ENCODE measurements at places on chromosomes 2 and 18. TPM values are rescaled to one million over a fixed set of nuclear protein-coding genes. Genes with fewer than 3 reads are reported as not detected.

The UGT1A4 gene
- not detected for total RNA-seq

The LINC00305 gene
- not detected for total RNA-seq

The OTOF gene
- under 0.01 TPM for total RNA-seq

The TRIM43 gene
- total RNA-seq = not detected

The CYP27A1 gene
- total RNA-seq = 16.1 TPM

The FAHD2B gene
- 4.5 TPM for total RNA-seq

The NPHP1 gene
- 4.8 TPM for total RNA-seq

The OSBPL1A gene
- 23.3 TPM for total RNA-seq

The ANKRD30BL gene
- not detected for total RNA-seq

The EVX2 gene
- not detected for total RNA-seq

The C2orf78 gene
- not detected for total RNA-seq

The EFR3B gene
- total RNA-seq = under 0.01 TPM

The RNF125 gene
- under 0.01 TPM for total RNA-seq

The MAP3K19 gene
- total RNA-seq = not detected

DNA sequence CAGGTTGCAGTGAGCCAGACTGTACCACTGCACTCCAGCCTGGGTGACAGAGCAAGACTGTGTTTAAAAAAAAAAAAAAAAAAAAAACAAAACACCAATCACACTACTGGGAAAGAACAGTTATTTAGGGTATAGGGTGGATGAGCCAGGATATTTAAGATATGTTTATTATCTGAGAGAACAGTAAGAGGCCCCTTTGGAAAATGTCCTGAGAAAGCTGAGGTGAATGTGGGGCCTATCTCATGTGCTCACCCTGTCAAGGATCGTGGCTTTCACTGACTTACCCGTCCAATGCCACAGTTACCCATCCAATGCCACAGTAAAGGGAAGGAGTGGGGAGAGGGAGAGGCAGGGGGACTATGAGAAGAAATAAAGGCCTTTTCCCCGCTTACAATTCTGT is 19.9 kb upstream of the ENOSF1 start:
- DNase-seq = no peak

- DNase-seq = no peak
These were observed 5.1 kb upstream of the ASIC4 start for GRCh38 chr2:219508971-219509779.

GRCh38 chr18:79200546-79201268 is 131.5 kb downstream of the ATP9B start:
- DNase-seq = peak; percentile 25

- no peak for DNase-seq
These were observed 52.8 kb downstream of the EIF5B start for GRCh38 chr2:99389946-99390345.

GRCh38 chr2:199784512-199784911 is 66.5 kb downstream of the FTCDNL1 start:
- no peak for DNase-seq

DNA sequence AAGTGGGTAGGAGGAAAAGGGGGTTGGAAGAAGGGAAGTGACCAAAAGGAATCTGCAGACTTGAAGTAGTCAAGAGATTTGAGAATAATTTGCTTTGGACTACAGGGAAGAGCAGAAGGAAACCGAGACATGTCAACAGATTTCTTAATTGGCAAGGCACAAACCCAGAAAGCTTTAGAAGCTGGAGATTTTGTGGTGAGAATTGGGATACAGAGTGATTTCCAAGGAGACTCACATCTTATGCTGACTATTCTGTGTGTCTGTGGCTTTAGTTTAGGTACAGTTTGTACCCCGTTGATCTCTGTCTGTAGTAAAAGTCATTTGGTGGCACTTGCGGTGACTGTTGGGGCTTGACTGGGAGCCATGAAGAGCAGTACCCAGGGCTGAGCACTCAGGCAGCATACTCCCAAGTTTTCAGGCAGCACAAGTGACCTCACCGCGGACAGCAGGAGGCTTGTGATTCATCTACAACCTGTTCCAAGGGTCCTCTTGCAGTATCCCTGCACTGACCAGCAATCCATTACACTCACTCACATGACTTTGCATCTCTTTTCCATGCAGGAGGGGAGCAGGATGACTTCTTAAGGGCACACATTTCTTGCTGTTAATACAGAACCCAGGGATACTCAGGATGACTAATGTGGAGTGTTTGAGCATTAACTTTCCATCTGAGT is 97.1 kb upstream of the TNP1 start:
- DNase-seq = no peak

DNA sequence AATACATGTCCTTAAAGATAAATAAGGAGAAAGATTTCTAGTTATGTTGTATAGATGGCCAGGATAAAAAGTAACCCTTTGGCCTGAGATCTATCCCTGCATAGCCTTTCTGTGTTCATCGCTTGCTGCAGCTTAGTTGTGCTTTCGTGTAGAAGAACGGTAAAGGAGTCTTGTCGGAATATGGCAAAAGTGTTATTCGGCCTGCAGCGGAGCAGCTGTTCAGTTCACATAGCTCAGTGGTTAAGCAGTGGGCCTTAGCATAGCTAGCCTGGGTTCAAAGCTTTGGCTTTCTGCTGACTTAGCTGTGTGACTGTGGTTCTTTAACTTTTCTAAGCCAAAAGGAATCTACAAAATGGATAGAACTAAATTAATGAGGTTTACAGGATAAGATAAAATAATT is 55.4 kb downstream of the MALT1 start:
- peak; percentile 52 for DNase-seq

DNA sequence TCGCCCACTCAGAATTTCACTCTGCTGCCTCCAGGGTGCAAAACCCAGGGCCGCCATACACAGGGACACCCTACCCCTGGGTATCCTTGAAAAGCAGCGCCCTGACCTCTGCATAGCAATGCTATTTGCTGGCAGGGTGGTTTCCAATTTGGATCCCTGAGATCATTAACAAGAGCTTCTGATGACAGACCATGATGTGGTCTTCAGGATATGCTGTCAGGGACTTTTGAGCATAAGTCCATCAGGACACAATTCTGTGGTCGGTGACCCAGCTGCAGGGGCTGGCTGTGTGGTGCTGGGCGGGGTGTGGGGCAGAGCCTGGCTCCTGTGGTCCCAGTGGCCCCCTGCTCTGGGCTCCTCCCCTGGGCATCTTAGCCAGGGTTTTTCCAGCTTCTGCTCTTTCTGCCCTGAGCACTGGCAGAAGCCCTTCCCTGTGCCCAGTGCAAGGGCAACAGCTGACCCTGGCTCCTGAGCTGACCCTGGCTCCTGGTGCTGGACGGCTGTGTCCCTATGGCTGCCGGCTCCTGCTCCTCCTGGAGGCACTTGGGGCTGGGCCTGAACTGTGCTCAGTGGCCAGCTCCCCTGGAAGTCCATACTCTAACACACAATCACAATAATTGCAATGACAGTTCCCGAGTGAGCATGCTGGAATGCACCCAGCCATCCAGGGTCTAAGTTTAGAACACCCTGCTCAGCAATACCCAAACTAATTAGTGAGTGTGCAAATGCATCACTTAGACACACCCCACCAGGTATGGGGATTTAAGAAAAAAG is 271.5 kb downstream of the HDAC4 start:
- no peak for DNase-seq

DNA sequence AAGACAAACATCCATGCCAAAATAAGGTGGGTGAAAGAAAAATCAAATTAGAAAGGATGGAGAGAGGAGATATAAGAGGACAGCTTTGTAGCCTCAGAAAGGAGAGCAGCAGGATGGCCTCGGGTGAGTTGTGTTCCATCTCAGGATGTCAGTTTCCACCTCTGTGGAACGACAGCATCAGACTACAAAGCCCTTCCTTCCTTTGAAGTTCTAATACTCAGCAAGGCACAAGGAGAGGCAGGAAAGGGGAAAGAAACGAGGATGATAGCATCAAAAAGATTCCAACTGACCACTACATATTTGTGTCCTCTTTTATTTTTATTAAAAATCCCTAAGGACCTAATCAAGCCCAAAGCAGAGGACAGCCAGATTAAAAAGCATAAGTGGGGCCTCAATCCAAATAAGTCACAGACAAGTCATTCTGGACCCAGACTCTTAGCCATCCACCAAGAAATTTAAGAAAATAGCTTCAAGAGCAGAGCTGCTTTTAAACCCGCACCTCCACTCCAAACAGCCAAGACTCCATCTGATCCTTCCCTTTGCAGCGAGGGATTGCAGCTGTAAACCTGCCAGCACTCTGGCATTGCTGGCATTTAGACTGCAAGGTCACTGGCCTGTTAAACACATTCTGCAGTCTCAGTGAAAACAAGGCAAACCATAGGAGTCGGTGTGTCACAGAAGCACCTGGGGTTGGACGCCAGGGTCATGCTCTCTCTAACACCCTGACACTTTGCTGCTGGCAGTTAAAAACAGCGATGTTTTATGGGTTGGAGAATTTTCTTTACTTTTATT is 314.5 kb upstream of the CHAC2 start:
- no peak for DNase-seq

- peak; percentile 56 for DNase-seq
These were observed 84.6 kb downstream of the PLCL1 start for GRCh38 chr2:197889041-197889440.

- DNase-seq = no peak
These were observed 319.2 kb downstream of the LRATD1 start for GRCh38 chr2:14951569-14952285.

- DNase-seq = peak; percentile 36
These were observed 128.1 kb upstream of the RBMS1 start for GRCh38 chr2:160621748-160622147.

DNA sequence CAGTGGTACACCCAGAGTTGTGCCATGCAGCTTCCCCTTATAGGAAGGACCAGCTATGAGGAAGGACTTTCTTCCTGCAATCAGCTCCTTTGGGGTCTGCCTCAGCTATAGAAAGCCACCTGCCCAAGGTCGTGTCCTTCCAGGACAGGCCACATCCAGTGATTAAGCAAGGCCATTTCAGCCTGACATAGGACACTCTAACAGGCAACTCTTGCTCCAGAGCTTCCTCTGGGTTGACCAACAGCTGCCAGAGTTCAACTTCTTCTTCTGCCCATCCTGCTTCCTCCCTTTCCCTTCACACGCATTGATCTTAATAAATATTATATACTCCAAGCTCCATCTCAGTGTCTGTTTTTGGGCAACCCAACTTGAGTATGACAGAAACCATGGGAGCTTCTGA is 12.8 kb downstream of the LRP2 start:
- DNase-seq = no peak

GRCh38 chr18:55328301-55328700 is 259.7 kb downstream of the TCF4 start:
- DNase-seq = no peak

GRCh38 chr2:196546151-196546919 is 93.2 kb upstream of the CCDC150 start:
- no peak for DNase-seq

- DNase-seq = no peak
These were observed 96.5 kb downstream of the CCDC93 start for GRCh38 chr2:117917223-117917917.

DNA sequence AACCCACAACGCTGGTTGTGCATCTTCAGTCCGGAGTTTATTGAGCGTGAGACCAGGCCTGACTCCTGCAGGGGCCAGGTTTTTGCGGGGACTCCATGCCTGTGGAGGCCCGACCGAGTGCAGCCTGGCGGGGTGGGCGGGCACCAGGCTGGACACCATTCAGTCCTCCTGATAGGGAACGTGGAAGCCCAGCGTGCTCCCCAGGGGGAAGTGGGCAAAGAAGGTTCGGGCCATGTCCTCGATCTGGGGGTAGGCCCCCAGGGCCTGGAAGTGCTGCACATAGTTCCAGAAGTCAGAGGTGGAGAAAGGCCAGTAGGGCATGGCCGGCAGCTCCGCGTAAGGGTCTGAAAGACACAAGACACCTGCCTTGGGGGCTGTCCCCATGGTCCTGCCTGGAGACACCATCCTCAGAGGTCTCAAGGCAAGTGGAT is 1.4 kb downstream of the OTOS start:
- no peak for DNase-seq

DNA sequence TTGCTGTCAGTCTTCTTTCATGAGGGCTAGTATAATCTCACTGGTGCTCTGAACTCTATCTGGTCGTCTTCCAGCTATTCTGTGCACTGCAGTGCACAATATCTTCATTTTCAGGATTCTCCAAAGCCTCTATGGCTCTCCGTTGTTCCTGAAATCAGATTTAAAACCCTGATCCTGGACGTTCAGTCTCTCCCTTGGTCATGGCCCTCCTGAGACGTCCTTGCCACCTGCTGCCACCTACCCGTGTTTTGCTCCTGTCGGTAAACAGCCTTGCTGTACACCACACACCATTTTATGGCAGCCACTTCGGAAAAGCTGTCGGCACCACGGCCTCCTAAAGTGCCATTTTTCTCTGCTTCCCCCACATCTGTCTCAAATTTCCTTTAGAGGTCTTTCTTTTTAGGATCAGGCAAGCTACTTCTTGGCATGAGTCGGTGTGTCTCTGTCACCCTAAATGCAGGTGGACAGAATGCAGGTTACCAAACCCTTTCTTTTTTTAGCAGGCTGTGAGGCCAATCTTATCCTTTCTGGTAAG is 170.0 kb downstream of the HRH4 start:
- no peak for DNase-seq

GRCh38 chr2:17610521-17610920 is 70.0 kb downstream of the VSNL1 start:
- no peak for DNase-seq

DNA sequence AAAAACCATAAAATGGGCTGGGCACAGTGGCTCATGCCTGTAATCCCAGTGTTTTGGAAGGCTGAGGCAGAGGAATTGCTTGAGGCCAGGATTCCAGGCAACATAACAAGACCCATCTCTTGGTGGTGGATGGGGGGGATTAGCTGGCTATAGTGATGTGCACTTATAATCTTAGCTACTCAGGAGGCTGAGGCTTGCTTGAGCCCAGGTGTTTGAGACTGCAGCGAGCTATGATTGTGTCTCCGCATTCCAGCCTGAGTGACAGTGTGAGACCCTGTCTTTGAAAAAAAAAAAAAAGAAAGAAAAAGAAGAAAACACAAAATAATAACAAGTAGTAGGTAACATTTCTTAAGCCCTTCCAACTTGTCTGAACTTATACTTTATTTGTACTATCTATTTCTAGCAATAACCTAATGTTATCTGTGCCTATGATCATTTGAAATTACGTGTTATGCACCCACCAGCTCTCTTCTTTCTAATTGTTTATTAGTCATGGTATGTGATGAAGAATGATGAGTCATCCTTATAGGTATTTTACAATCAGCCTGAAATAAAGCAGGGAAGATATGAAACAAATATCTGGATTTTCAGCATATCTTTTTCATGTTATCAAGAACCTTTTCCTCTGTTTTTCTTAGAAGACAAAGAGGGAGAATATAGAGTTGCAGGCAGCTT is 129.3 kb upstream of the UNC80 start:
- DNase-seq = no peak

- DNase-seq = no peak
These were observed 5.7 kb downstream of the EPB41L5 start for GRCh38 chr2:120018549-120018948.

GRCh38 chr2:98310010-98310409 is 36.2 kb upstream of the CNGA3 start:
- DNase-seq = no peak

All from fibroblast of villous mesenchyme (primary cell).